ENCODE measurements at places on chromosomes 1 and 21.

- peak; percentile 88 for DNase-seq
Observed at GRCh38 chr1:111739925-111740765, 950 bp upstream of the INKA2 start.

- DNase-seq: no peak
Observed at GRCh38 chr1:169395955-169396354, 28.0 kb downstream of the BLZF1 start.

GRCh38 chr1:159054427-159054826, 22.1 kb downstream of the AIM2 start:
- no peak for DNase-seq

- DNase-seq: no peak
Observed at GRCh38 chr1:34712007-34712688, 42.7 kb upstream of the GJB5 start.

DNA sequence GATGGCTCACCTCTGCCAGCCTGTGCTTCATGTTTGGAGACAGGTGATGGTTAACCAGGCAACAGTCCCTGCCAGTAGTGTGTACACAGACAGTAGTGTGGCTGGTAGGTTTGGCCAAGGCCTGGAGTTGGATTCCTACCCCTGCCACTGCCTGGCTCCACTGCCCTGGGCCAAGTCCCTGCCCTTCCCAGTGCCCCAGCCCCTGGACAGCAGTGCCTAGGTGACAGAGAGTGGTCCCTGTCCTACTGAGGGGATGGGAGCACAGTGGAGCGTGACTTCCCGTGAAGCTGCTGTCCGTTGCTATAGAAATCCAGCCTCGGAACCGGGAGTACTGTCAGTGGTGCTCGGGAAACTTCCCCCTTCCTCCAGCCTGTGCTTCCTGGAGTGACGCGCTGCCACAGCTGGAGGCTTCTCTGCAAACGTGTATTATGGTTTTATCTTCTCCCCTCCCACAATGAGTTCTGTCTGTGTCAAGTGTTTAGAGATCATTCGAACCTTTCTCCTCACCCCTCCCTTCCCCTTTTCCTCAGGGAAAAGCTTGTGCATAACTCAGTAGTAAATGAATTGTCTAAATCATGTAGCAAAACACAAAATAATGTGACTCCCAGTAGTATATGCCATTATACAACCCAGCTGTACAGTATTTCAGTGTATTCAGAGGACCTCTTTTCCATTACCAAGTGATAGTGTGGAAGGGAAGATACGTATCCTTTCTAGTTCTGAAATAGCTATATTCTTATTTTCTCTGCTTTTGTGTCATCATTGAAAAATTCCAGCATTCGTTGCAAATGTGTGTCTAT, 73.4 kb downstream of the GALNT2 start:
- no peak for DNase-seq

DNA sequence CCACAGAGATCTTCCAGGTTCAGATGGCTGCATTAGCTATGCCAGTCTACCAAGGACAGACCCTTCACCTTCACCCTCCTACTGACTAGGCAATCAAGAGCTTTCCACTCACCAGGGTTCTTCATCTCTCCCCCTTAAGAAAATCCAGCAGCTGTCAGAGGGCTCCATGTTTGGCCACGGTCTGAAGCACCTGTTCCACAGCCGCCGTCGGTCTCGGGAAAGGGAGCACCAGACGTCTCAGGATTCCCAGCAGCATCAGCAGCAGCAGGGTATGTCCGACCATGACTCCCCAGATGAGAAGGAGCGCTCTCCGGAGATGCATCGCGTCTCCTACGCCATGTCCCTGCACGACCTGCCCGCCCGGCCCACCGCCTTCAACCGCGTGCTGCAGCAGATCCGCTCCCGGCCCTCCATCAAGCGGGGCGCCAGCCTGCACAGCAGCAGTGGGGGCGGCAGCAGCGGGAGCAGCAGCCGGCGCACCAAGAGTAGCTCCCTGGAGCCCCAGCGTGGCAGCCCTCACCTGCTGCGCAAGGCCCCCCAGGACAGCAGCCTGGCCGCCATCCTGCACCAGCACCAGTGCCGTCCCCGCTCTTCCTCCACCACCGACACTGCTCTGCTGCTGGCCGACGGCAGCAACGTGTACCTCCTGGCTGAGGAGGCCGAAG, 13.8 kb downstream of the TMCC2 start:
- no peak for DNase-seq

DNA sequence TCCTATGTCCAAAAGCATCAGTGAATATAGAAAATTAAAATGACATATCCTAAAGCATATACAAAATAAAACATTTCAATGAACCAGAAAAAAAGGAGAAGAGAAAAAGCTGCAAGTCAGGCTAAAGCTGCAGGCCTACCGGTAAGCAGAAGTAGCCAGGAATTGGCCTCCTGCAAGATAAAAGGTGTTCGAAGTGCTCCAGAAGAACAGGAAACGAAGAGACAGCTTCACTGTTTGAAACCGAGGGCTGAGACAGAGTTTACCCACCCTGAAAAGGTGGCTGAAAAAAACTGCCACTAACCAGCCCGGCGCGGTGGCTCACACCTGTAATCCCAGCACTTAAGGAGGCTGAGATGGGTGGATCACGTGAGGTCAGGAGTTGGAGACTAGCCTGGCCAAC, 37.4 kb downstream of the NSL1 start:
- DNase-seq: no peak

- peak; percentile 89 for DNase-seq
Observed at GRCh38 chr1:17661546-17662157, 93.5 kb upstream of the ACTL8 start.

GRCh38 chr1:107706182-107706581, 258.8 kb downstream of the VAV3 start:
- DNase-seq: peak; percentile 38

- DNase-seq: no peak
Observed at GRCh38 chr1:66624412-66625060, 90.6 kb downstream of the SGIP1 start.

DNA sequence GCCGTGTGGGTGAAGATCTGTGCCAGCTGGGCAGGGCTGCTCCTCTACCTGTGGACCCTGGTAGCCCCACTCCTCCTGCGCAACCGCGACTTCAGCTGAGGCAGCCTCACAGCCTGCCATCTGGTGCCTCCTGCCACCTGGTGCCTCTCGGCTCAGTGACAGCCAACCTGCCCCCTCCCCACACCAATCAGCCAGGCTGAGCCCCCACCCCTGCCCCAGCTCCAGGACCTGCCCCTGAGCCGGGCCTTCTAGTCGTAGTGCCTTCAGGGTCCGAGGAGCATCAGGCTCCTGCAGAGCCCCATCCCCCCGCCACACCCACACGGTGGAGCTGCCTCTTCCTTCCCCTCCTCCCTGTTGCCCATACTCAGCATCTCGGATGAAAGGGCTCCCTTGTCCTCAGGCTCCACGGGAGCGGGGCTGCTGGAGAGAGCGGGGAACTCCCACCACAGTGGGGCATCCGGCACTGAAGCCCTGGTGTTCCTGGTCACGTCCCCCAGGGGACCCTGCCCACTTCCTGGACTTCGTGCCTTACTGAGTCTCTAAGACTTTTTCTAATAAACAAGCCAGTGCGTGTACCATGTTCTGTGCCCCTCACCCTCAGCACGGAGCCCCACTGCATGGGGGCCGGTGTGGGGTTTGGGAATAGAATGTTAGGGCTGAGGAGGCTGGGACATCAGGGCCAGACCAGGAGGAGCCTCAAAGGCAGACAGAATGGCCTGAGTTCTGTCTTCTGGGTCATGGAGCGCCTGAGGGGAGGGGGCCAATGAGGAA, 21.3 kb downstream of the SERINC2 start:
- DNase-seq: peak; percentile 35

GRCh38 chr21:41733951-41734689, 32.7 kb downstream of the RIPK4 start:
- no peak for DNase-seq

GRCh38 chr1:20999525-21000244, 177.0 kb downstream of the EIF4G3 start:
- no peak for DNase-seq

DNA sequence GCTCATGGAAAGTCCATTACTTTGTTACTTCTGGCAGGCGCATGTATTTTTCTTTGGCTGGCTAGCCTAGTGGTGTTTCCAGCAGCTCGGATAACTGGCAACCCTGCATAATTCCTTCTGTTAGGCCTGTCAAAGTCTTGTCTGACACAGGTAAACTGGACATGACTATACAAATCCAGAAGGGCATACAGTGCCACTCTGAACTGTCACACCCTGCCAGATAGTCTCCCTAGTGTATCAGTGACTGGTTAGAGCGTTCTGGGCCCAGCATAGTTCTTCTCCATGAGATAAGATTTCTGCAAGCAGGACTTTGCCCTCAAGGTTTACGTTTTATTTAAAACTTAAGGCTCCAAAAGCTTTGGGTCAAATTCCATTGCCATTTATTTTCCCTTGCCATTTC, 177.7 kb upstream of the GORAB start:
- no peak for DNase-seq

- no peak for DNase-seq
Observed at GRCh38 chr1:119637710-119638109, 10.4 kb downstream of the ZNF697 start.

- DNase-seq: no peak
Observed at GRCh38 chr1:237788069-237788468, 102.7 kb downstream of the ZP4 start.

DNA sequence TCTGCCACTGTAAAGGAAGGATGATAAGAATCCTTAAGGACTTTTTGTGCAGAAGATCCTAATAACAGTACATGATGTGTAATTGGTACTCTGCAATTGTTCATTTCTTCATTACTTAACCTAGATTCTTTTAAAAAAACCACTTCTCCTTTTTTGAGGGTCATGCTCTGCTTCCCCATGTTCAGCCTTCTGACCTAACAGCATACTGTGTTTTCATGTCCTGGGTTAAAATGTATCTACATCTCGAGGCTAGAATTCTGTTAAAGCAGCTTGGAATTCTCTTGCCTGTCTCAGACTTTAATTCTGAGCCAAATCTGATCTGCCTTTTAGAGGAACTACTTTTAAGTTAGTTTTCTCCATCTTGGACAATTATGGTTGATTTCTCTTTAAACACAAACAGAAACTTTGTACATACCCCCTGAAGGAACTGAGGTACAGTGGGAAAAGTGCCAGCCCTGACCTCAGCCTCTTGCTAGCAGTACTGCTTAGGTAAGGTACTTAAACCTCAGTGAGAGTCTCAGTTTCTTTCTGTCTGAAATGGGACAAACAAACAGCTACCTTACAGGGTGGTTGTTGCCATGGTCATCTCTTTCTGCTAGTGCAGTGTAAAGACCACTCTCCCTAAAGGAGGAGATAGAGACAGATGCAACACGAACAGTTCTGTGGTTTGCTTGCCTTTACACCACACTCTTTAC, 103.2 kb upstream of the DYNLT5 start:
- no peak for DNase-seq

GRCh38 chr21:27429710-27430341, 462.9 kb upstream of the ADAMTS5 start:
- no peak for DNase-seq

DNA sequence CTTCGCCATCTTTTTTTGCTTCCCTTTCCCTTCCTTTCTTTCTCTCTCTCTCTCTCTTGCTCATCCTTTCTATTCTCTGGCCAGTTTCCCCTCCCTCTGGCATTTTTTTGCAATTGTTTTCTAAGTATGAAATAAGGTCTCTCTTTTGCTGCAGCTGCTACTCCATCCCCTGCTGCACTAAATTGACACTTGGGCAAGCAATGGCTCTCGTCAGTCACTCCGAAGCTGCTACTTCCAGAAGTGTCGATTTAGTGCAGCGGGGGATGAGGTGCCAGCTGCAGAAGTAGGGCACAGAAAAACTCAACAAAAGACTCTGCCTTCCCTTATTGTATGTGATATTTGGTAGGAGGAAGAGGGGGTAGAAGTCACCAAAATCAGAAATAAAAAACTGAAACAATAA, 642.3 kb downstream of the RWDD3 start:
- DNase-seq: peak; percentile 43

DNA sequence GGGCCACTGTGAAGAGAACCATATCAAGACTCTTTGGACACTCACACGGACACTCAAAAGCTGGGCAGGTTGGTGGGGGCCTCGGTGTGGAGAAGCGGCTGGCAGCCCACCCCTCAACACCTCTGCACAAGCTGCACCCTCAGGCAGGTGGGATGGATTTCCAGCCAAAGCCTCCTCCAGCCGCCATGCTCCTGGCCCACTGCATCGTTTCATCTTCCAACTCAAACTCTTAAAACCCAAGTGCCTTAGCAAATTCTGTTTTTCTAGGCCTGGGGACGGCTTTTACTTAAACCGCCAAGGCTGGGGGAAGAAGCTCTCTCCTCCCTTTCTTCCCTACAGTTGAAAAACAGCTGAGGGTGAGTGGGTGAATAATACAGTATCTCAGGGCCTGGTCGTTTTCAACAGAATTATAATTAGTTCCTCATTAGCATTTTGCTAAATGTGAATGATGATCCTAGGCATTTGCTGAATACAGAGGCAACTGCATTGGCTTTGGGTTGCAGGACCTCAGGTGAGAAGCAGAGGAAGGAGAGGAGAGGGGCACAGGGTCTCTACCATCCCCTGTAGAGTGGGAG, 36.3 kb upstream of the TDRD10 start:
- no peak for DNase-seq

DNA sequence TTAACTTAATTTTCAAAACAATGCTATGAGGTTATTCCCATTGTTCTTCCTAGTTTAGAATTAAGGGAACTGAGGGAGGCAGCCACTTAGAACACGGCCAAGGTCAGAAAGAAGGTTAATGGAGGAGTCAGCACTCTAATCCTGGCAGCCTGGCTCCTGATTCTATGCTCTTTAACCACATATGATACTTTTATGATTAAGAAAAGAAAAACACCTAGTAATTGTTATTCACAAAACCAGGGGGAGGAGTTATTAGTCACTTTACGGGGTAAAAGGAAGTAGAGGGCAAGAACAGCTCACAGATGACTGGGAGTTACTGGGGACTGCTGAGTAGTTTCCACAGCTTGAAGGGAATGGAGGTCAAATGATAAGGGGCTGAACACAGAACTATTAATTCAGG, 38.6 kb downstream of the GADD45A start:
- DNase-seq: no peak

DNA sequence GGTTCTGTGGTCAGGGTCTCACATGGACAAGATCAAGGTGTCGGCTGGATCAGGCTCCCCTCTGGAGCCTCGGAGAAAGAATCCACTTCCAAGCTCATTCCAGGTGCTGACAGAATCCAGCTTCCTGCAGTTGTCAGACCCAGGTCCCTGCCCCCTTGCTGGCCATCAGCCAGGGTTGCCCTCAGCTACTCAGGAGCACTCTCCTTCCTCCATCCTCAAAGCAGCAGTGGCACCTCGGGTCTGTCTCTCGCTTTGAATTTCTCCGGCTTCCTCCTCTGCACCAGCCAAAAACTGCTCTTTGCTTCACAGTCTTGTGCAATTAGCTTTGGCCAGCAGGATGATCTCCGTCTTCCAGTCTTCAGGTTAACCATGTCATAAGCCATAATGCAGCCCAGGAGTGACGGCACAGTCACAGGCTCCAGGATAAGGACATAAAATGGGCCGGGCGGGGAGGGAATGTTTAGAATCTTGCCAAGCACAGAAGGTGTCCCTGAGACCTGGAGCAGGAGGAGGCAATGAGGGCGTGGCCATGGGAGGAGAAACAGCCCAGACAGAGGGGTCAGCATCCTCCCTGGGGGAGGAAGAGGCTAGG, 79.4 kb upstream of the SLC25A33 start:
- DNase-seq: no peak

DNA sequence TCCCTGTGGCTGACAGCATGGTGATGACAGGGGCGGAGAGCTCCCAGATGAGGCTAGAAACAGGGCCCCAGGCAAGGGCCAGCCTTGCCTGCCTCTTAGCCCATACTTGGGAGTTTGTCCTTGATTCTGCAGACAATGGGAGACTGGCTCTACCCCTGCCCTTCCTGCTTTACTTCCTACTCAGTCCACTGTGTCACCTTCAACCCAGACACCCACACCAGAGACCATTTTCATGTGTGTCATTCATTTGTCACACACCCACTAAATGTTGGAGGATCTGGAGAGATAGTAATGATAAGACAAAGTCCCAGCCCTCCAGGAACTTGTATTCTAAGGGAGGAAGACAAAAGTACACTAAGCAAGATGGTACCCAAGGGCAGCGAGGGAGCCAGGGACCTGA, 43.7 kb downstream of the SYT6 start:
- no peak for DNase-seq
